Right kidney (tissue), 9 donors: ENCODE measurements at places on chromosomes 11 and 22.

DNA sequence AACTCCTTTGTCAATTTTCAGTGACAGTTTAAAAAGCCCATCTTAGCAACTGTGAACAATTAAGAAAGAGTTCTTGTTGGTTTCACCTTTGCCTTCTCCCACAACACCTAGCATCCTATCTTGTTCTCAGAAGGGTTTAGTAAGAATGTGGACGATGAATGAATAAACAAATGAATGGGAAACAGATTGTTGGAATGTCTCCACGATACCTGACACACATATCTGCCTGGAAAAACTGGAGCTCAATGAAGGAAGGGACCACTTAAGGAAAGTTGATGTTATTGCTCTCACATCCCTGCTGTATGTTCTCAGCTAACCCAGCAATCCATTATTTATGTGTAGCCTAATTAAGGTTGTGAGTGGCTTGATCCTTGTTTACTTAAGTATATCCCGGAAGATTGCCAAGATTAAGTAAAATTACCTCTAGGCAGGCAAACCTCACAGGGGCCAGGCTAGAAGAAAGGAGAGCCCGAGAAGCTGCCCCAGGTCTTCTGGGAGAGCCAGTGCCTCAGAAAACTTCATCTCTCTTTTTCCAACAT lies 286.4 kb downstream of the NXPE2 start:
- no peak for DNase-seq

DNA sequence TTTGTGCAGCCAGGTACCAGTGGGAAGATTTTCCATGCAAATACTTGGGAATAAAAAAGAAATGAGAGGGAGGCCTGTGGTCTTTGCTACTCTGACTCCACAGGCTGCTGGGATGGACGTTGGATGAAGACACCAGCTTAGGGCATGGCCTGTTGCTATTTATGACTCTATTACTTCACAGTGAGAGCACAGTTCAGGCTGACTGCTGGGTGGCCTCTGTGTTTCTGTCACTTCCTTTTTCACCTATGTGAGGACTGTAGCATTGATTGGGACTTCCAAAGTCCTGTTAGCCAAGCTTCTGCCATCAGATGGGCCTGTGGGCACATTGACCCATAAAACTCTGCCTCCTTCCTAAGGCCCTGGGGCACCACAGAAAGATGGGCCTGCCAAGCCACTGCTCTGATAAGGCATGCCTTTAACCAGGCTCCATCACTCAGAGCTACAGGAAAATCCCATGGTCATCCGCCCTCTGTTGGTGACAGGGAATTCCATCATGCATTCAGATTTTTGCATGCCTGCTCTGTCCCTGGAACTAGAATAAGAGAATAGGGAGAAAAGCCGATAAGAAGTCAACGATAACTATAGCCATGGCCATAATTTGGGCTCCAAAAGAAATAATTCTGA lies 64.6 kb downstream of the KCNJ1 start:
- DNase-seq = no peak

DNA sequence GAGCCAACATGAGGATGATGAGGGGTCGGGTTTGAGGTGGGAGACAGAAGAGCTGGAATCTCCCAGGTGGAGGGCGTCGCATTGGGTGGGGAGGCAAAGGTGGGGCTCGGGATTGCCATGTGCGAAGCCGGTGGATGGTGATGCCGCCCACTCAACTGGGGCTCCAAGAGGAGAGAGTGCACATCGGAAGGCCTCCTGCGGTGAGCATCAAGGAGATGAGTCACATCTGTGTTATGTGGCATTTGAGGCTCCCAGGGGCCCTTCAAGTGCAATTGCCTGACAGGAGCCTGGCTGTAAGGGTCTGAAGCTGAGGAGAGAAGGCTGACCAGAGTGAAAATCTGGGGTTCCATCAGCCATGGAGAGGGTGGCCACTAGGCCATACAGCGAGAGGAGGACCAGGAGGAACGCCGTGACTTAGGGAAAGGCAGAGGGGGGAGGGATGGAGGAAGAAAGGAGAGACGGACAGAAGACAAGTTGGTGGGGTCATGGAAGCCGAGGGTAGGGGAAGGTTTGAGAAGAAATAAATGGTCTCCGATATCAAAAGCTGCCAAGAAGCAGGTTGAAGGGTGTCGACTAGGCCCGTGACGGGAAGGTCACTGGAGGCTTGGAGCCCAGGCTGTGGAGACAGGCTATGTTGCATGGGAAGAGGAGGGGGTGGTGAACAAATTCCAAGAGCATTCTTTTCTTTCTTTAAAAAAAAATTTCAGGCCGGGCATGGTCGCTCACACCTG lies 21.3 kb downstream of the RASD2 start:
- DNase-seq = no peak

GRCh38 chr11:31932879-31933278 lies 121.8 kb upstream of the PAX6 start:
- DNase-seq = no peak

DNA sequence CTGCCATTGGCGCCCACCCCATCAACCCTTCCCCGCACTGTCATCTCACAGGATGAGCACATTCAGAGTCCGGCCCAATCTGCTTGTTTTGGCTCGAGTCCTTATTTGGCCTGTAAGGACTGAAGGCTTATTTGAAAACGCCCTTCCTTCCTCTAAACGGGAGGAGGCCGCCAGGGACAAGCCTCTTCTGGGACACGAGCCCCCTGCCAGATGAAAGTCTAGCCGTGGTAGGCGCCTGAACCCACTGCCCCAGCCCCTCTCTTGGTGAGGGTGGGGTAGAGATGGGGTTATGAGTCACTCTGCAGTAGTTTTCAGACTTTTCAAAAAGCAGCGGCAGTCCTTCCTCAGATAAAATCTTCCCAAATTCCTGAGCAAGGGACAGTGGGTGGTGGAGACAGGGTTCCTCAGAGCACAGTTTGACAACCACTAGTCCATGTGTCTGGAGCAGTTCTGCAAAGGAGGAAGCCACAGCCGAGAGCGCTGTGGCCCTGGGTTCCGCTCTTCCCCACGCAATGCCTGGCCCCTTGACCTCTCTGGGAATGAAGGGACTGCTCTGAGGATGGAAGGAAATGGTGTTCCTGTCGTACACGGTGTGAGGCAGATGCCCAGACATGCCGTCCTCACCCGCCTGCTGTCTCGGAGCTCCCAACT lies 57.0 kb downstream of the MYH9 start:
- DNase-seq = no peak

DNA sequence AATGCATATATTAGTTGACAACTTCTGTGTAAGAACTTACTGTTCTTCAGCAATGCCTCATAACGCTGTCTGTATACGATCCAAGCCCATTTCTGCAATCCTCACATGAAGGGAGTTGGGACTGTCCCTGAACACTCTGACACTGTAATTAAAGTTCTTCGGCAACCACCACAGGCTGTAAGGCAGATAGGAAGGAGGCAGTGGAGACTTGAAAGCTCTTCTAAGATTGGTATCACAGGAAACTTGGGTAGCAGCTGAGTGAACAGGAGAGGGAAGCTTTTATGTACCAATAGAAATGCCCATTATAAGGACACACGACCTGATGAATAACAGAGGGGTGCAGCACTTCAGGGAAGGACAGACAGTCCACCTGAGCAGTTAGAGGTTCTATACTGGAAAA lies 12.0 kb upstream of the GAB2 start:
- DNase-seq = no peak
